ENCODE measurements at places on chromosomes 5 and 9.

DNA sequence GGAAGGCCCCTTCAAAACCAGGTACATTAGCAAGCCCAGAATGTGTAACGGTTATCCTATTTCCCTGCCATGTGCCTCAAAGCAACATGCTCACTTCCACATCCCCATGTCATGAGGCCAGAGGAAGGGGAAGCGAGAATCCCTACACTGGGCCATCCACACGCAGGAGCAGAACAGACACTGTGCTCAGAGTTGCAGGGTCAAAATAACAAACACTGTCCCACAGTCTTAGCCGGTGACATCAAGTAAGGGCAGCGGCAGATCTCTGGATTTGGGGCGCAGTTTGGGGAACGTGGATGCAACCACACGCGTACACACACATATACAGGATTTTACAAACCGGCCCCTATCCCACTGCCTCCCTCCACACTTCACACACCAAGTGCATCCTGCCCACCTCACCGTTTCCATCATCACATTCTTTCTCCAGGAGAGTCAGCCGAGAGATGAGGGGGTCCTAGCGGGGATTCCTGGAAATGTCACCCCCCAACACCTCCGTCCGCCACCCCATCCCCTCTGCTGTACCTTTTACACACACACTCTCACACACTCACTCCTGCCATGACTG lies 776 bp downstream of the APBA1 start:
- no peak for DNase-seq

DNA sequence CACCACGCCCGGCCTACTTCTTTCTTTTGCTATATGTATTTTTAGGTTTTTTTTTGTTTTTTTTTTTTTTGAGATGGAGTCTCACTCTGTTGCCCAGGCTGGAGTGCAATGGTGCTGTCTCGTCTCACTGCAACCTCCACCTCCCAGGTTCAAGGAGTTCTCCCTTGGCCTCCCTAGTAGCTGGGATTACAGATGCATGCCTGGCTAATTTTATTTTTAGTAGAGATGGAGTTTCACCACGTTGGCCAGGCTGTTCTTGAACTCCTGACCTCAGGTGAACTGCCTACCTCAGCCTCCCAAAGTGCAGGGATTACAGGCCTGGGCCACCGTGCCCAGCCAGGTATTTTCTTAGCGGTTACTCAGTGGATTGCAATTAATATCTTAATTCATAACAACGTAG lies 23.9 kb upstream of the C5orf24 start:
- no peak for DNase-seq

DNA sequence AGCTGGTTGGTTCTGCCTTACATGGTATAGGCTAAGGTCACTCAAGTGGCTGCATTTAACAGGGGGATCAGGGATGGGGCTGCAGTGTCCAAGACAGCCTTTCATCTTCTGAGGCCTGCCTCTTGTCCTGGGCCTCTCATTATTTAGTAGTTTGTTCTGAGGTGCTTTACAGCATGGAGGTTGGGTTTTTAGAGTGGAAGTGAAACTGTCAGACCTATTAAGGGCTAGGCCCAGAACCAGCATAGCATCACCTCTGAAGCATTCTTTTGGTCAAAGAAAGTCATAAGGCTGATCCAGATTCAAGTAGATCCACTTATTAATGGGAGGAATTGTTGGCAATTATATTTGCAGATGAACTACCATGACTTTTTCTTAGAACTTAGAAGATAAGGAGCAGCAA lies 146.0 kb upstream of the NMUR2 start:
- DNase-seq: no peak

- no peak for DNase-seq
Measured at GRCh38 chr9:14992081-14992480, 81.9 kb upstream of the FREM1 start.

GRCh38 chr5:117302473-117302872 lies 727.9 kb upstream of the SEMA6A start:
- DNase-seq: no peak

DNA sequence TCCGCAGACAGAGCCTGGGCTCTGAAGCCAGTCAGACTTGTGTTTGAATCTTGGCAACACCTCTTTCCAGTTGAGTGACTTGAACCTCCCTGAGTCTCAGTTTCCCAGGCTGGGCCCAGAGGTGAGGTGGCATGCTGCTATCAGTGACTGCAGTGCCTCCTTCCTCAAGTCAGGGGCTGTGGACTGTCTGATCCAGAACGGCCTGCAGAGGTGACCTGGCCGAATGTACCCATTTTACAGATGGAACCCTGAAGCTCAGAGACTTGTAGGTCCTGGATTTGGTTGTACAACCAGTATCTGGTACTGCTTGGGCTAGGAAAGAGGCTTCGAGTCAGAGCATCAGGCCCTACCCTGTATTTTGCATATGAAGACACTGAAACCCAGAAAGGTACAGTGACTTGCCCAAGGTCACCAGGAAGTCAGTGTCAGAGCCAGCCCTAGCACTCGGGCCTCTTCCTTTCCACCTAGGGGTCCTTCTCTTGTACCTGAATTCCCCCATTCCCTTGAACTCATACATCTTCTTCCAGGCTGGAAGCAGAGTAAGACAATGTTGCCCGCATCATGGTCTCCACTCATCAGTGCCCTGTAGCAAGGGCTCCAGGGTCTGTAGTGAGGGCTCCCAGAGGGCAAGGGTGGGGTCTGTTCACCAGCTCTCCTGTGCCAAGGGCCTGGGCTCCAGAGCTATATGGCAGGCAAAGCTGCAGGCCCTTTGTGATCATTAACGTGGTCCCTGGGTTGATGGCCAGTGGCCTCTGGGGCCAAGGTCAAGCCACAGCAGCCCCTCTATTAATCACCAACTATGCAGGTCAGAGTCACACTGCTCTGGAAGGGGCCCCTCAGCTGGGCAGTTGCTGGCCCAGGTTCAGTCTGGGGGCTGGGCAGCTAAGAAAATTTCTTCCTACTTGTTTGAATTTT lies 28.5 kb downstream of the GSN start:
- no peak for DNase-seq

GRCh38 chr9:73173557-73174329 lies 22.1 kb downstream of the ANXA1 start:
- no peak for DNase-seq

GRCh38 chr5:176779537-176779936 lies 30.8 kb upstream of the UNC5A start:
- DNase-seq: no peak

DNA sequence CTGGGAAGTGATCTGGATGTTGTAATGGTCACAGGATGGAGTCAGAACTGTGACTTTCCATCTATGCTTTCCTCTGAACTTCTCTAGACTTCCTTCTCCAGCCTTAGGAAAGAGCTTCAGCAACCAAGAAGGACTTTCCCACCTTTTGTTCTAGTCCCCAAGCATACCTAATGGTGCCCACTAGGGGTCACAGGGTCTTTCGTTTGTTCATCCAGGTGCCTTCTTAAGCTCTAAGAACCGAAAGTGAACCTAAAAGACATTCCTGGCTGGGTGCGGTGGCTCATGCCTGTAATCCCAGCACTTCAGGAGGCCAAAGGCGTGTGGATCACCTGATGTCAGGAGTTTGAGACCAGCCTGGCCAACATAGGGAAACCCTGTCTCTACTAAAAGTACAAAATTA lies 1.8 kb upstream of the WNT8A start:
- DNase-seq: no peak

DNA sequence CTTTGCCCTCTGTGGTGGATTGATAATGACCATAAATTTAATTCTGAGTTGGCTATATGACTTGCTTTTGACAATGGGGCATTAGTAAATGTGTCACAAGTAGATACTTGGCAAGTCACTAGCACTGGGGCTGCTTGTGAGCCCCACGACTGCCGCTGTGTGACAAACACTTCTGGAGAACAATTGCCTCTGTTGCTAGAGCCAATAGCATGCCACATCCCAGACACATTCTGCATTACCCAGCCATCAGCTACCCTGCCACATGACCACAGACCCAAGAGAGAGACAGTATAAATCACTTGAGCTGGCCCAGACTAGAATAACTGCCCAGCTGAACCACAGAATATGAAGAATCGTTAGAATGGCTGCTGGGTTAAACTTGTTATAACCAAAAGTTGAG lies 753.2 kb upstream of the DMAC1 start:
- no peak for DNase-seq

GRCh38 chr5:116564312-116564711 lies 10.3 kb downstream of the SEMA6A start:
- DNase-seq: no peak

- no peak for DNase-seq
Measured at GRCh38 chr9:109939698-109940342, 159.8 kb downstream of the PALM2AKAP2 start.

DNA sequence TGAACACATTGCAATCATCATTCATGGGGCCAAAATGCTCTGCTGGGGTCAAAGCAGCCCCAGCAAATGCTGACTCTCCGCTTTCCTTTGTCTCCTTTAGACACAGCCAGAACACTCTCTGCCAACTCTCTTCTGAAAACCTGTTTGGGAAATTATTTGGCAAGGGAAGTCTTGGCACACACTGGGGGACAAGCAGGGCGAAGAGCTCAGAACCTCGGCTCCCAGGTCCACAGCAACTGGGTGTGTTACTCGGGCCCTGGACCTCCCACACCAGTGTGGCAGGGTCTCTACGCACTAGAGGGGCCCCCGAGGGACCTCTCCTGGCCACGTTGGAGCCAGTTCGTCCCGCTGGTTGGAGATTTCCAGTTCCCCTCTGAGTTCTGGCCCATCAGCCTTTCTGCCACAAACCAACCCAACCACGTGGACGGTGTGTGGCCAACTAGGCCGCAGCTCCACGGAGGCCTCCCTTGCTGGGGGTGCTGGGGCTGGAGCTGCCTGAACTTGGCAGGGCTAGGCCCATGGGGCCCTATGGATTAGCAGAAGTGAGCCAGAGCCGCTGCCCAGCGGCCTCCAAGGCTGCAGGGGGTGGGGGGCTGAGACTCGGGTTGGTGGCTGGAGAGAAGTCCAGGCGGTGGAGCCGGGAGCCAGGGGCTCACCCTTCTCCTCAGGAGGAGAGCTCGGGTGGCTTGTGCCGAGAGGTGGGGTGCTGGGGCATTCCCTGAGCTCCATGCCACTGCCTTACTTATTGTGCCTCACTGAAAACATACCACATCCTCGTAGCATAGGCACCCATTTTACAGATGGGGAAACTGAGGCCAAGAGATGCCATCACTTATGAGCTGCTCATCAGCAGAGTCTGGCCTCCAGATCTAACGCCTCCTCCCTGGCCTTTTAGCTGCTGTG lies 46.8 kb upstream of the RNU6ATAC start:
- no peak for DNase-seq

- DNase-seq: no peak
Measured at GRCh38 chr5:135596157-135596763, 17.5 kb upstream of the CXCL14 start.

- DNase-seq: no peak
Measured at GRCh38 chr5:28408186-28408585, 1369.8 kb upstream of the CDH9 start.

GRCh38 chr9:91677822-91678436 lies 254.3 kb upstream of the NFIL3 start:
- DNase-seq: no peak

DNA sequence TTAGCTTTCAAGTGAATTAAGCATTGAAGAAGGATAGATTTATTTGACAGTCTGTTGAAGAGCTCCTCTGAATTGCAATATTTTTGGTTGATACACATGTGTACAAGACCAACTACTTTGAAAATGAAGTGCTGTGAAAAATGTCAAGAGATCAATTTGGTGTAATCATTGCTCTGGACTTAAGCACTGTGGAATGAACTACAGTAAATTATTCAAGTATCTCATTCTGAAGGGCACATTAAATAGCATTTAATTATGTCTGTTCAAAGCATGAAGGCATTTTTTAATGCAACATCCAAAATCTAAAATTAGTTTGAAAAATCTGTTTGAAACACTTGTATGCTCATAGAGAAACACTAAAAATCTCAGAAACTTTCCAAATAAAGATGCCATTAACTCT lies 107.5 kb downstream of the CDH18 start:
- no peak for DNase-seq

- no peak for DNase-seq
Measured at GRCh38 chr5:124628721-124629596, 117.5 kb downstream of the ZNF608 start.
